Astrocyte (in vitro differentiated cells and primary cell): ENCODE measurements at places on chromosomes 2 and 18. TPM values are rescaled to one million over a fixed set of nuclear protein-coding genes. Genes with fewer than 3 reads are reported as not detected.

The CRACDL gene
- total RNA-seq: 1.8 and 5.7 TPM in 2 replicates

The VWA3B gene
- total RNA-seq: not detected in 2 replicates

The RBM44 gene
- 0.29 and 0.32 TPM in 2 replicates for total RNA-seq

The EFR3B gene
- 13.3 and 14.7 TPM in 2 replicates for total RNA-seq

The MARCHF4 gene
- 28.1 and 42.8 TPM in 2 replicates for total RNA-seq

The PCARE gene
- not detected in 2 replicates for total RNA-seq

The KIAA2012 gene
- total RNA-seq: not detected in 2 replicates

The CHRNG gene
- not detected in 2 replicates for total RNA-seq

The MRPS5 gene
- 52.7 and 57.4 TPM in 2 replicates for total RNA-seq

The COL4A3 gene
- 0.02 TPM in 1 of 2 replicates, not detected in the other for total RNA-seq

The SKA1 gene
- total RNA-seq: 1.2 and 2.6 TPM in 2 replicates
